Activated CD4-positive, alpha-beta T cell treated with anti-CD3 and anti-CD28 coated beads, Interleukin-2, amount 50 U/mL, for 24 hours (primary cell): ENCODE measurements at places on chromosomes 4 and X.

GRCh38 chr4:87580057-87580456 lies 28.3 kb upstream of the DSPP start:
- no peak for DNase-seq

GRCh38 chr4:184280591-184281071 lies 63.0 kb upstream of the ENPP6 start:
- DNase-seq = no peak

DNA sequence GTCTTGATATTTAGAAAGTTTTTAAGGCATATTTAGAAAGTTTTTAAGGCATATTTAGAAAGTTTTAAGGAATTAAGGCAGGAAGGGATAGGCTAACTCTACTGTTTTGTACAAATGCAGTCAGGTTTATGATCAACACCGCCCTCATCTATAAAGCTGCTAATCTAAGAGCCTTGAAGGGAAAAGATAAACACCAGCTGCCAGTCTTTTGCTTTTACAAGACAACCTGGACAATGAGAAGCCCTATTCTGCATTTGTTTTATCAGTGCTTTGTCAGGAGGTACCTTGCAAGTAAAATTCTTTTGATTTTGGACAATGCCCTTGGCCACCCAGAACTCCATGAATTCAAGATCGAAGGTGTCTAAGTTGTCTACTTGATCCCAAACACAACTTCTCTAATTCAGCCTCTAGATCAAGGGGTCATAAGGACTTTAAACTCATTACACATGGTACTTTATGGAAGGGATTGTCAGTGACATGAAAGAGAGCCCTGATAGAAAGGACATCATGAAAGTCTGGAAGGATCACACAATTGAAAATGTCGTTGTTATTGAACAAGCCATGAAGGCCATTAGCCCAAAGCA lies 39.8 kb downstream of the IL15 start:
- no peak for DNase-seq

- DNase-seq = no peak
These were observed 76.0 kb upstream of the GIMD1 start for GRCh38 chr4:106444557-106444956.

DNA sequence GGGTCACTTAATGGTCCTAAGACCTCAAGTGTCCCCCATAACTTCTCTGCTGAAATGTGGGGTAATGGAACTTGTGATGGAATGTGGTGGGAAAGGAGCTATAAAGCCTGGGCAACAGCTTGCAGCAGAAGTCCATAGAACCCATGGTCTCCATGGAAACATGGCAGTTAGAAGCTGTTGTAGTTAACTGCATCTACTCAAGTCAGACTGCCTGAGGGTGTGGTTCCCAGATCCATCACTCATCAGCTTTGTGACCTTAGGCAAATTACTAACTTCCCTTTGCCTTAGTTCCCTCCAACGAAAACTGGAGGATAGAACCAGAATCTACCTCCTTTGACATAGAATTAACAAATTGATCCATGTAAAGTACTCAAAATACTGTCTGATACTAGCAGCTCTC lies 113.0 kb downstream of the SPATA18 start:
- DNase-seq = no peak

DNA sequence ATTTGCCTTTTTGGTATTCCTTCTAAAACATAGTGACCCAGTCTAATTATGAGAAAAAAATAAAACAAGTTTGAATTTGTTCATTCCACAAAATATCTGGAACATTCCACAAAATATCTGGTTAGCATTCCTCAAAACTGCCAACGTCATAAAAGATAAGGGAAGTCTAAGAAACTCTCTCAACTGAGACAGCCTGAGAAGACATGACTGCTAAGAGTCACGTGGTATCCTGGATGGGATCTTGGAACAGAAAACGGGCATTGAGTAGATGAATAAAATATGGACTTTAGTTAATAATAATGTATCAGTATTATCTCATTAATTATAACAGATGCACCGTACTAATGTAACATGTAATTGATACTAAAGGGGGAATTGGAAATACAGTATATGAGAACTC lies 280.9 kb downstream of the ARAP2 start:
- no peak for DNase-seq

DNA sequence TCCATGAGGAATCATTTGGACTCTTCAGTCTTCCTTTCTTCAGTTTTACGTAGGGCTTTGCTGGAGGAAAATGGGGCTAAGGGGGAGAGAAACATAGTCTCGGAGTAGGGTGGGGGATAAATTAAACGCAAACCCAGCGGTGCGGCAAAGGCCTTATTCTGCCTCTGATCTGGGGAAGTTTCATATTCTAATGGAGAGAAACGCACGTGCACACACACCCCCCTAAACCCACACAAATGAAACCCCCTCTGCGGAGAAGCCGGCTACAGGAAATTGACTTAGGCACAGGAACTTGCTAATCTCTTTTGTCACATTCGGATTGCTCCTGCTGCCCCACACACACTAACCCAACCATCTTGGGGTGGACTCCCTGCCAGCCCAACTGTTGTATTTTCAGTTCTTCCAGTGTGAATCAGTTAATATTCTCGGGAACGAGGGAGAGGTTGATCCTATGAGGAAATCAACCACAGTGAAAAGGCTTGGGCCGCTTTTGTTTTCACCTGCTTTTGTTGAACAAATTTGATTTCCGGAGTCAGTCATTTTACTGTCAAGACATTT lies at the start of gene RHOH:
RHOH (plus strand) TSS at position 308 of the 558 bp plus-strand sequence. CDS start 46,356 bp downstream, outside the sequence.
- peak; percentile 79 for DNase-seq

DNA sequence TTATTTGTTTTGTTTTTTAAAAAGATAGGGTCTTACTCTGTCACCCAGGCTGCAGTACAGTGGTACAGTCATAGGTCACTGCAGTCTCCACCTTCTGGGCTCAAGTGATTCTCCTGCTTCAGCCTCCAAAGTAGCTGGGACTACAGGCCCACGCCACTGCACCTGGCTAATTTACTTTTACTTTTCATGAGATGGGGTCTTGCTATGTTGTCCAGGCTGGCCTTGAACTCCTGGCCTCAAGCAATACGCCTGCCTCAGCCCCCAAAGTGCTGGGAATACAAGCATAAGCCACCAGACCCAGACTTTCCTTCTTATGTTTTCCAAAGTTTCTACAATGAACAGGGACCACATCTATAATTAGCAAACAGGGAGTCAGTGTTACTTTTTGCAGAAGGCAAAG lies 37.9 kb upstream of the MXD4 start:
- no peak for DNase-seq

- no peak for DNase-seq
These were observed 12.3 kb downstream of the ETDA start for GRCh38 chrX:135264206-135264605.
